ENCODE measurements at places on chromosomes 16 and 17.

GRCh38 chr16:4391631-4392381 lies 20.2 kb downstream of the VASN start:
- DNase-seq: no peak

GRCh38 chr17:80096561-80097021 lies 4.8 kb upstream of the GAA start:
- no peak for DNase-seq

DNA sequence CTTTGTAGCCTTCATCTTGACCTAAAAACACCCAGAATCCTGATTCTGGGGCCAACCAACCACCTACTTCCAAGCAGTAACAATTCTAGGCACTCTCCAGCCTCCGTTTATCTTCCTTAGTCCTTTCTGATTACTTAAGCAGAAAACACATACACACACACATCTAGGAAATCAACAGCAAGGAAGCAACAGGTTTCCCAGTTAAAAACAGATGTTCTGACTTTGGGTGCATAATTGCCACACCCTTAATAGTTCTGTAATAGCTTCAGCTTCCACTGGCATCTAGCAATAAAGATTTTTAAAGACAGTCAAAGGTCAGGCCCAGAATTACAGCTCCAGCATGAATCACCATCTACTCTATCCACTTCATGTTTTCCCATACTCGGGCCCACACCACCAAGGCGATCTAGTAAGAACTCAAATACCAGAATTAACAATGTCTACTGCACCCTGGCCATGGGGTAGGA lies 2.6 kb downstream of the ARHGAP17 start:
- DNase-seq: no peak

DNA sequence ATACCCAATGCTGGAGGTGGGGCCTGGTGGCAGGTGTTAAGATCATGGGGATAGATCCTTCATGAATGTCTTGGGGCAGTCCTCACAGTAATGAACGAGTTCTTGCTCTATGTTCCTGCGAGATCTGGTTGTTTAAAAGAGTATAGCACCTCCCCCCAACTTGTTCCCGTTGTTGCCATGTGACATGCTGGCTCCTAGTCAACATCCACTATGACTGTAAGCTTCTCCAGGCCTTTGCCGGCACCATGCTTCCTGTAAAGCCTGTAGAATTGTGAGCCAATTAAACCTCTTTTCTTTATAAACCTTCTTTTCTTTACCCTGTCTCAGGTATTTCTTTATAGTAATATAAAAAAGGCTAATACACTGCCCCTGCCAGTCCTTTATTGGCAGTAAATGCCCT lies 33.3 kb downstream of the RANBP10 start:
- DNase-seq: no peak

DNA sequence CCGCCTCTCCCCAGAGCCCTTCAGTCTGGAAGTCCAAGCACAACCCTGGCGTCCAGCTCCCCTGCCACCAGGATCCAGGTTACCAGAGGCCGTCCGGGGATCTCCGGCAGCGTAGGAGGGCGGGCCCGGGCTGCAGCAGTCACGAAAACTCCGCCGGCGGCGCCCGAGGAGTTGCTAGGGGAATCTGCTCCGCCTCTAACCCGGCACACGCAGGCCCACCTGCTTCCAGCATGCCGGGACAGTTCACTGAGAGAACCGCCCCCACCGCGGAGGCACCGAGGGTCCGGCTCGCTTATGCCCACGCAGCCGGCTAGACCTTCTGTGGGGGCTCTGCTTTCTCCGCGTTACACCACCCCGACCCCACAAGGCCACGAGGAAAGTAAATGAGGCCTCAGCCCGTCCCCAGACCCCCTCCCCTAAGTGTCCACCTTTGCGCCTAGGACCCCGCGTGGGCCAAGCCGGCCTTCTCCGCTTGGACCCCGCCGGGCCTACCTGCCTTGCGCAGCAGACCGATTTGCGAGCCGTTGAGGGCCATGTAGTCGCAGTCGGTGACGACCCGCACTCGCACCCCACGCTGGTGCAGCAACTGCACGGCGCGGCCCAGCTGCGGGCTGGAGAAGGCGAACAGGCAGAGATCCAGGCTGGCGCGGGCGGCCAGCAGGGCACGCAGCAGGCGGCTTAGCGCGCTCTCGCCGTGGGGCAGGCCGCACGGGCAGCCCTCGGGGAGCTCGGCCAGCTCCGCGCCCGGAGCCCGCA lies 587 bp downstream of the PLD6 start:
- DNase-seq: peak; percentile 7

- DNase-seq: no peak
Measured at GRCh38 chr17:77327181-77327565, 186.4 kb downstream of the SEC14L1 start.

DNA sequence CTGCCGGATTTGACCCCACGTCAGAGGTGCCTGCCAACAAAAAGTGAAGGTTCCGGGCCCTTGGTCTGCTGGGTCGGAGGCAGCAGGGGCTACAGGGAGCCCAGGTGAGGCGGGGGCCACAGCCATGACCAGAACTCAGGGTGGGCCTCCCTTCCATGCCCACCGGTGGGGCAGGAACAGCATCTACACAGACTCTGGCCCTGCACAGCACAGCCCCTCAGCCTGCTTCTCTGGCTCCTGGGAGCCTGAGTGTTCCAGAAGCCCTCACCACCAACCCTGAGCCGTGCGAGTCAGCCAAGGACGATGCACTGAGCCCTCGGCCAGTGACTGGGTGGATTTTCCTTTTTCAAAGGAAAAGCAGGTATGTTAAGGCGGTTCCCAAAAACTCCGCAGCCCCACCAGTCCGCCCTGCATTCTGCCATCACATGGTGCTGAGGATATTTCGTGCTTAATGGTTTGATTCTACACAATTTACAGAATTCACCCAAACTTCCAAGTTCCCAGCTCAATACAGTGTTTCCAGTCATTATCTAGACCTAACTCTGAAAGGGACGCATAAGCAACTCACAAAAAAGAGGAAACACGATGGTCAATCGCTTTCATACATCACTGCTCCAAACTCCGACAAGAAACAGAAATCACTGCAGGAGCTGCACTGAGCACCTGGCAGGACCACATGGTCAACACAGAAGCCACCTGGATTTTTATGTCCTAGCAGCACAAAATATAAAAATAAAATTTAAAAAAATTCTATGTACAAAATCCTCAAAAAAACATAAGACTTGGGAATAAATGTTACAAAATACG lies 19.4 kb upstream of the C16orf95 start:
- no peak for DNase-seq
